MCF 10A (cell line): ENCODE measurements at places on chromosomes 7 and 10. TPM values are rescaled to one million over a fixed set of nuclear protein-coding genes. Genes with fewer than 3 reads are reported as not detected.

- H3K36me3 ChIP-seq, result no peaks in the 10 kb centered on the region
- peak; percentile 99 for DNase-seq
- no peaks in the 10 kb centered on the region for H3K27me3 ChIP-seq
- H3K27ac ChIP-seq, result peak overlapping the region; percentile 99
These were observed 93.8 kb upstream of the SMNDC1 start for GRCh38 chr10:110398419-110399105.

DNA sequence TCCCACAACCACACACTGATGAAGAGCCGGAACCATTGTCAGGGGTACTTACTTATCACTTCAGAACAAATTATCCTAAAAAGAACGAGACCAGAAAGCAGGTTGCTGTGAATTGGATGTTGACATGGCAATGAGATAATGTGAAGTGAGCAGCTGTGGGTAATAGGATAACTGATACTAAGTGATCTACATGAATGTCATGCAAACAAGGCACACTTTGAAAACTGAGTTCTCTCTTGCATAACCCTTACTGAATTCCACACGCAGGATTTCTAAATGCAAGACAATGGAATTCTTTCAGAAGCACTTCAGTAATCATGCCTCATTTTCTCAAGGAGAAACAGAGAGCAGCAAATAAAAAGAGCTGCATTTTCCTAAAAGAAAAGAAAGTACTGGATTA lies 242.5 kb upstream of the TMEM229A start:
- H3K36me3 ChIP-seq, result no peaks in the 10 kb centered on the region
- H3K27ac ChIP-seq, result no peak overlapping the region
- no peaks in the 10 kb centered on the region for H3K27me3 ChIP-seq
- H3K4me1 ChIP-seq, result no peaks in the 10 kb centered on the region

DNA sequence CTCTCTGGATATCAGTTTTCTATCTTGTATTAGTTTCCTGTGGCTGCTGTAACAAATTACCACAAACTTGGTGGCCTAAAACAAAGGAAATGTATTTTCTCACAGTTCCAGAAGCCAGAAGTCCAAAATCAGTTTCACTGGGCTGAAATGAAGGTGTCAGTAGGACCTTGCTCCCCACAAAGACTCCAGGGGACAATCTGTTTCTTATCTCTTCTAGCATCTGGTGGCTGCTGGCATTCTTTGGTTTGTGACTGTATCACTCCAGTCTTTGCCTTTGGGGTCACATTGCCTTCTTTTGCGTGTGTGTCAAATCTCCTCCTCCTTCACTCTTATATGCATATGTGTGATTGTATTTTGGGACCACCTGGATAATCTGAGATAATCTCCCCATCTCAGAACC lies 153.0 kb upstream of the PRPS1L1 start:
- no peaks in the 10 kb centered on the region for H3K4me1 ChIP-seq
- DNase-seq, result no peak
- no peak overlapping the region for H3K27ac ChIP-seq
- H3K36me3 ChIP-seq, result no peaks in the 10 kb centered on the region
- no peaks in the 10 kb centered on the region for H3K27me3 ChIP-seq
- no peak overlapping the region for H3K4me3 ChIP-seq

DNA sequence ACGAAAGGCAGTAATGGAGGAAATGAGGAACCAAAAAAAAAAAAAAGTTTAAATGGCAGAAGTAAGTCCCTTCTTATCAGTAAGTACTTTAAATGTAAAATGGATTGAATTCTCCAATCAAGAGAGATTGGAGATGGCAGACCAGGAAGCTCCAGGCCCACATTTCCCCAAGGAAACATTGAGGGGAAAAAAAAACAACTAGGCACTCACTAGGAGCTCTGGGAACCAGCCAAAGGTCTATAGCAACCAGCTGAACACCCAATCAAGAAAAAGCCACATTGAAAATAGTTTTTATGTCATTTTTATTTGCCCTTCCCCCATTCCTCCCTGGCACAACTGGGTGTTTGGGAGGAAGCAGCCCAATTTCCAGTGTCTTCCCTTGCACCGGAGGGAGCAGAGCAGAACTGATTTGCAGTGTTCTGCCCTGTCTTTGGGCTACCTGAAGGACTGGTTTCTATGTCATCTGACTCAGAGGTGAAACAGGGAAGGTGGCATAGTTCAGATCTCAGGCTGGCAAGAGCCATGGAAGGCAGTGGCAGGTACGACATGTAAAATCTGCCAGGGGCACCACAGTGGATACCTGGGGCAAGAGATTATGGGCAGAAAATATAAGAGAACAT lies 121.9 kb downstream of the SMURF1 start:
- DNase-seq, result no peak
- H3K4me3 ChIP-seq, result no peak overlapping the region
- peaks cover 56% of the 10 kb centered on the region for H3K36me3 ChIP-seq

DNA sequence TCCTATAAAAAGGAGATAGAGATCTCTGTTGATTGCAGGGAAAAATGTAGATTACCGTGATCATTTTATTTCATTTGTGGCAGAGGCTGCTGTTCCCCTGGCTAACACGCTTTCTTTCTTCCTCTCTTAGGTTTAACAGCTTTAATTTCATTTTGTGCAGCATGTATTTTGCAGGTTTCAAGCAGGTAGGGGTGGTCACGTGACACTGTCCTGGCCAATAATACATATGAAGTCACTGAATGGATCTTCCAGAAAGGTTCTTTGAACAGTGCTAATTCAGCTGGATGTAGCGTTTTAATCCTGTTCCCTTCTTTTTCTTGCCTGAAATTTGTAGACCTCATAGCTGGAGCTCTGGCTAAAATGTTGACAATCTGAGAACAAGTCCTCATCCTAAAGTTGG lies 3.6 kb upstream of the EPHB6 start:
- no peaks in the 10 kb centered on the region for H3K36me3 ChIP-seq
- peaks cover 60% of the 10 kb centered on the region for H3K27me3 ChIP-seq
- no peak overlapping the region for H3K27ac ChIP-seq
- peaks cover 22% of the 10 kb centered on the region for H3K4me1 ChIP-seq
- no peak for DNase-seq

DNA sequence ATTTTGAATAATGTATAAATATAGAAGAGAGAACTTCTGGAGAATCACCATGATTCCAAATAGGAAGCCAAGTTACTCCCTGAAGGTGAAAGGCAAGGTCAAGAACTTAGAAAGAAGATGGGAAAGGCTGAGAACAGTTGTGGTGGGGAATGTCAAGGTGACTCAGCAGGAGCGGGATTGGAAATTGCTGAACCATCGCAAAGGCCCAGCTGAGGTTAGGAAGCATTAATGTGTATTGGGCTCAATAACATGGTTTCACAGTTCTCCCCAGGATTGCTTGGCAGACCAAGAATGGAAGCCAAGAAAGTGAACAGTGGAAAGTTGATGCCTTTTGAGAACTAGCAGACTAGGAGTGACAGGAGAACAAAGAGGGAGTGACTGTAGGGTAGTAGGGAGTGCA lies 133.3 kb downstream of the VTI1A start:
- no peak for DNase-seq
- no peak overlapping the region for H3K4me3 ChIP-seq
- H3K27me3 ChIP-seq, result no peaks in the 10 kb centered on the region
- no peaks in the 10 kb centered on the region for H3K36me3 ChIP-seq
- H3K27ac ChIP-seq, result no peak overlapping the region

DNA sequence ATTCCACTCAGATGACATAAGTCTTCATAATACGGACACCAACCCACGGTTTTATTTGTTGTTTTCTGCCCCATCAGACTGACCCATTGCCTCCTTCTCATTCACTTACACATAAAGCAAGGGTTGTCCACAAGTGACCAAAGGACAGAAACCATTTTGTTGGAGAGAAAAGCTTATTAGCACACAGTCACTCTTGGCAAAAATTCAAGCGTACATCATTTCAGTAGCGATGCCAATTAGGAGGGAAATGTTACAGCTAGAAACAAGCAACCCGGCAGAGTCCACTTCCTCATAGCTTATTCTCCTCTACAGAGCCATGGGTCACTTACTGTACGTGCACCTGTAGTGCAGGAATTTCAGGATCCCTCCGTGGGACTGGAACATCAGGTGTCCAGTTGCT lies 23.0 kb downstream of the ABLIM1 start:
- DNase-seq, result no peak
- H3K36me3 ChIP-seq, result no peaks in the 10 kb centered on the region
- peaks cover 67% of the 10 kb centered on the region for H3K4me1 ChIP-seq
- H3K27me3 ChIP-seq, result no peaks in the 10 kb centered on the region

DNA sequence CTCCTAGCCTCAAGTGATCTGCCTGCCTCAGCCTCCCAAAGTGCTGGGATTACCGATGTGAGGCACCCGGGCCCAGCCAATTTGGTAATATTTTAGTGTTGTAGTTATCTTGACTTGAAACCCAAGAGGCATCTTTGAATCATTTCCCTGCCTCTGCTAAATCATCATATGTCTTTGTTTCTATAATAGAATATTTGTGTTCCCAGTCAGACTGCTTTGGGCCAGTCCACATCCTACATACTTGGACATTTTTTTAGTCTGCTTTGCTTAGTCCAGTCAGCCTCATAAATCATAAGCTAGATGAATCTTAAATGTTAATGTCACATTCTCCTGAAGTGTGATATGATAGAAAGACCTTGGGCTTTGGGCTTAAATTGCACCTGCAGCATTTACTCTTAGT lies 5.9 kb downstream of the STAM start:
- no peak for DNase-seq
- H3K27me3 ChIP-seq, result no peaks in the 10 kb centered on the region
- peaks cover 24% of the 10 kb centered on the region for H3K4me1 ChIP-seq
- H3K27ac ChIP-seq, result no peak overlapping the region

- H3K4me1 ChIP-seq, result peaks cover 9% of the 10 kb centered on the region
- no peak overlapping the region for H3K4me3 ChIP-seq
These were observed 5.7 kb downstream of the CYP17A1 start for GRCh38 chr10:102831322-102832071.

- H3K27me3 ChIP-seq, result no peaks in the 10 kb centered on the region
- no peak for DNase-seq
These were observed 314.9 kb upstream of the AUTS2 start for GRCh38 chr7:69283421-69283820.

DNA sequence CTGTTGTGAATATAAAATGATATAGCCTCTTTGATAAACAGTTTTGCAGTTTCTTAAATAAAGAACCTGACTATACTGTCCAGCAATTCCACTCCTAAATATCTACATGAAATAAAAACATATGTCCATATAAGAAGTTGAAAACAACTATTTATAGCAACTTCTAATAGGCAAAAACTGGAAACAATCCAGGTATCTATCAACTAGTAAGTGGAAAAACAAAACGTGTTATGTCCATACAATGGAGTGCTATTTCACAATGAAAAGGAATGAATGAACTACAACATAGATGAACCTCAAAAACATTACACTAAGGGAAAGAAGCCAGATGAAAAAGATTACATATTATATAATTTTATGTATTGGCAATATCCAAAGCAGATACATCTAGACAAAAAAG lies 268.9 kb downstream of the CSTF2T start:
- no peak for DNase-seq
- H3K4me3 ChIP-seq, result no peak overlapping the region
- no peaks in the 10 kb centered on the region for H3K4me1 ChIP-seq
- H3K27me3 ChIP-seq, result peaks cover 90% of the 10 kb centered on the region

- H3K27me3 ChIP-seq, result no peaks in the 10 kb centered on the region
- H3K4me3 ChIP-seq, result no peak overlapping the region
- H3K27ac ChIP-seq, result peak overlapping the region; percentile 72
- peaks cover 28% of the 10 kb centered on the region for H3K4me1 ChIP-seq
- peaks cover 33% of the 10 kb centered on the region for H3K36me3 ChIP-seq
- peak; percentile 71 for DNase-seq
These were observed 157.3 kb downstream of the SND1 start for GRCh38 chr7:127809261-127809702.

GRCh38 chr7:50359258-50359994 lies 54.9 kb downstream of the IKZF1 start:
- H3K4me1 ChIP-seq, result no peaks in the 10 kb centered on the region
- no peaks in the 10 kb centered on the region for H3K36me3 ChIP-seq
- H3K27me3 ChIP-seq, result peaks cover 87% of the 10 kb centered on the region
- H3K4me3 ChIP-seq, result no peak overlapping the region
- no peak for DNase-seq

- peaks cover 7% of the 10 kb centered on the region for H3K27me3 ChIP-seq
- no peak for DNase-seq
- H3K36me3 ChIP-seq, result no peaks in the 10 kb centered on the region
These were observed 12.3 kb upstream of the EGFR start for GRCh38 chr7:55006499-55006898.

DNA sequence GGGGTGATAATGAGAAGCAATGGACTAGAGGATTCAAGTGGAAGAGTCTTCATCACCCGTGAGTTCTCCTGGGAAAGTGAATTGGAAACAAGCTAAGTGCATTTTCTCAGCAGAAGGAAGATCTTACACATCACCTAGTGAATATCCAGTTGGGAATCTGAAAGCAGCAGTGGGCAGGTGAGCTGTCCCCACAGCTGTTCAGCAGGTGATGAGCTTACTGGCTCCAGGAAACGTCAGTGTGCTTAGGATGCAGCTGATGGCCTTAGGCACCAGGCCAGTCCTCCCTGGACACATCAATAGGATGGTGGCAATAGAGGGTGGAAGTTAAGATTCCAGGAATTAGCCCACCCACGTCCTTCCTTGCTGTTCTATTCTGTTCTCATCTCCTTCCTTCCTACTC lies 66.7 kb downstream of the NOD1 start:
- H3K4me1 ChIP-seq, result peaks cover 21% of the 10 kb centered on the region
- H3K4me3 ChIP-seq, result no peak overlapping the region
- no peak overlapping the region for H3K27ac ChIP-seq
- H3K36me3 ChIP-seq, result peaks cover 19% of the 10 kb centered on the region
- no peaks in the 10 kb centered on the region for H3K27me3 ChIP-seq

- DNase-seq, result no peak
- peaks cover 13% of the 10 kb centered on the region for H3K4me1 ChIP-seq
- no peak overlapping the region for H3K4me3 ChIP-seq
- H3K27me3 ChIP-seq, result peaks cover 8% of the 10 kb centered on the region
- no peak overlapping the region for H3K27ac ChIP-seq
These were observed 29.0 kb downstream of the UPP1 start for GRCh38 chr7:48118041-48118440.

- no peak for DNase-seq
- H3K27ac ChIP-seq, result no peak overlapping the region
- H3K36me3 ChIP-seq, result no peaks in the 10 kb centered on the region
- no peak overlapping the region for H3K4me3 ChIP-seq
These were observed 1.6 kb downstream of the FOXL3 start for GRCh38 chr7:291373-292092.

DNA sequence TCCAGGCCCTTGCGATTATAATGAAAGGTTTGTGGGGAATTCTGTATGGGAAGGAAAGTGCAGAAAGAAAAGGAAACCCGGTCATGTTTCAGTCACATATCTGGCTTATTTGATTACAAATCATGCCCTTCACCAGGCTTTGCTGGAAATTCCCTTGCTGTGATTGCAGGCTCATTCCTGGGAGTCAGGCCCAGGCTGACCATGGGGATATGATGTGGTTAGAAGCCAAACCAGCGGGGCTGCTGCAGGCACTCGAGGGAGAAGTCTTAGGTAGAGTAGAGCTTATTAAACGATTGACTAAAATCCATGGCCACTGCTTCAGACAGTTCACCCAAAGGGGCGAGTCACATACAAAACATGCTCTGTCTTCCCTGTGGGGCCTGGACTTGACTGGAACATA lies 16.2 kb downstream of the PKD1L1 start:
- DNase-seq, result no peak
- H3K36me3 ChIP-seq, result no peaks in the 10 kb centered on the region
- no peak overlapping the region for H3K4me3 ChIP-seq
- no peaks in the 10 kb centered on the region for H3K27me3 ChIP-seq
- H3K27ac ChIP-seq, result no peak overlapping the region
- no peaks in the 10 kb centered on the region for H3K4me1 ChIP-seq

The CLRN3 gene
- total RNA-seq, result not detected in 2 replicates

The SEMA4G gene
- total RNA-seq, result 0.32 TPM in 1 of 2 replicates, not detected in the other

The WBP1L gene
- 19.8 and 24.8 TPM in 2 replicates for total RNA-seq

The RSU1 gene
- total RNA-seq, result 50.5 and 54.4 TPM in 2 replicates

The TMEM176B gene
- total RNA-seq, result 0.42 TPM in 1 of 2 replicates, not detected in the other

The TRIM73 gene
- 1.8 and 3.7 TPM in 2 replicates for total RNA-seq

The CACNA2D1 gene
- total RNA-seq, result not detected in 2 replicates

The FOXP2 gene
- total RNA-seq, result not detected in 2 replicates

The RADIL gene
- total RNA-seq, result not detected in 2 replicates

The NODAL gene
- total RNA-seq, result not detected in 2 replicates

The CYP2C9 gene
- total RNA-seq, result not detected in 2 replicates

The C10orf67 gene
- total RNA-seq, result 0.15 and 0.21 TPM in 2 replicates

The AHR gene
- 99.1 and 100 TPM in 2 replicates for total RNA-seq
